GM18507 (cell line): ENCODE measurements at places on chromosomes 3 and 15.
A peak's percentile ranks its signal among the peaks of the same experiment; 100 is the strongest.

- DNase-seq: no peak
Measured at GRCh38 chr15:100336061-100336460, 5.7 kb downstream of the ADAMTS17 start.

GRCh38 chr15:84982301-84982920 lies 755 bp downstream of the PDE8A start:
- DNase-seq: no peak

DNA sequence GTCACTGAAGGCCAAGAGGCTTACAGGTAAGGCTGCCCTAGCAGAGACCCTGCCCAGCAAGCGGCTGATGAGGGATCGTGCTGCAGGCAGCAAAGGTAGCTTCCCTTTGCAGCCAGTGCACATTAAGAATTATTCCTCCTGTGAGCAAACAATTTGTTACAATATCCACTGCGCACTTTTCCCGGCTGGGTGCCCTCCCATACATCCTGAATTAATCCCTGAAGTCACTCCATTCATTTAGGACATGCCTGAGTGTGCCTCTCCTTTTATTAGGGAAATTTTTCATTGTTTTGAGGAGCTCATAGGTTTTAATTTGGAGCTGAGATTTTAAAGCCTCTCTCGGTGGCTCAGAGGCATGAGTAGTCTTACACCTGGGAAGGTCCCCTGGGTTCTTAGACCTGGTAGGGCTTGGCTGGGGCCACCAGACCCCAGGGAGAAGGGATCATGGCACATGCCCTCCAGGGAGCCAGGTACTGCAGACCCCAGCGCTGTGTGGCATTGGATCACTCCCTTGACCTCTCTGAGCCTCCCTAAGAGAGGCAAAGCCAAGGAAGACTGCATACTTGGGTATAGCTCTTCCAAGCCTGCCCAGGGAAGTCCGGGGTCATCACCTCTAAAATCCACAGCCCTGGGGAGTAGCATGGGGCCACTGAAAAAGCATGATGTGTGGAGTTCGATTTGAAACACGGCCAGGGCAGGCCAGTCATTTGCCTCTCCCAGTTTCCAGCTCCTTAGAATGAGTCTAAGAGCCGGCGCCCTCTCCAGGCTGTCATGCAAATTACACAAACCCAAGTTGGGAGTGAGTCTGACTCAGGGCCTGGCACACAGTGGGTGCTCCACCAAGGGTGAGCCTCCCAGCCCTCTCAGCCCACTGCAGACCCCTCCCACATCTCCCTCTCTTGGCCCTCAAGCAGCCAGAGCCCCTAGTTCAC lies 151.9 kb upstream of the LINGO1 start:
- DNase-seq: peak; percentile 18

- no peak for DNase-seq
Measured at GRCh38 chr15:78024883-78025282, 52.6 kb downstream of the TBC1D2B start.

DNA sequence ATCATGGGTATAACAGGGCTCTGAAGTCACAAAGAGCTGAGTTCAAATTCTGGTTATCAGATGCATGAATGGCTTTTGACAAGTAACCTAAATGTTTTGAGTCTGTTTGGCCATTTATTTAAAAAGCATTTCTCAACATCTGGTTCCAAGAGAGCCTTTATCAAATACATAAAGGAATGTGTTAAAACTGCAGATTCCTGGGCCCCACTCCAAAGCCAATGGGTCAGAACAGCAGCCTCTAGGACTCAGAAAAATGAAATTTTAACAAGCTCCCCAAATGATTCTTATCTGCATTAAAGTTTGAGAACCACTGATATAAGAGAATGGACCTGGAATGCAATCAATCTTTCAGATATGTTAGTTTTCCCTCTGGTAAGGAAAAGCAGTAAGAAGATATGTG lies 3.4 kb downstream of the B4GALT4 start:
- DNase-seq: no peak

DNA sequence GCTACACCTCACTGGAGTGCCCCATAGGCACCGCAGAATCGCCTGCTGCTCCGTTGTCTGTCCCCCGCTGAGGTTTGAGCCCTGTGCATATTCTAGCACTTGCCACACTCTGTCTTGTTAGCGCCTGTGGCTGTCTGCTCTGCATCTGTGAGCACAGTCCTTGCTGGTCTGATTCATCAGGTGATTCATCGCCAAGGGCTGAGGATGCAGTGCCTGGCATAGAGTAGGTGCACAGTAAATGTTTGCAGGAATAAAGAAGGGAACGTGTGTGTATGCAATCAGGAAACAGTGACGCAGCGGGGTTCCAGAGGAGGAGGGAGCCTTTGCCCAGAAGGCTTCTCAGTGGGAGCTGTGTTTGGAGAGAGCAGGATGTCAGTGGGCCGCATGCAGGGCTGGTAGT lies 124.0 kb upstream of the PLXNA1 start:
- DNase-seq: no peak

- no peak for DNase-seq
Measured at GRCh38 chr3:182782149-182782548, 11.2 kb upstream of the ATP11B start.

GRCh38 chr3:152155246-152156020 lies 113.3 kb upstream of the MBNL1 start:
- no peak for DNase-seq

DNA sequence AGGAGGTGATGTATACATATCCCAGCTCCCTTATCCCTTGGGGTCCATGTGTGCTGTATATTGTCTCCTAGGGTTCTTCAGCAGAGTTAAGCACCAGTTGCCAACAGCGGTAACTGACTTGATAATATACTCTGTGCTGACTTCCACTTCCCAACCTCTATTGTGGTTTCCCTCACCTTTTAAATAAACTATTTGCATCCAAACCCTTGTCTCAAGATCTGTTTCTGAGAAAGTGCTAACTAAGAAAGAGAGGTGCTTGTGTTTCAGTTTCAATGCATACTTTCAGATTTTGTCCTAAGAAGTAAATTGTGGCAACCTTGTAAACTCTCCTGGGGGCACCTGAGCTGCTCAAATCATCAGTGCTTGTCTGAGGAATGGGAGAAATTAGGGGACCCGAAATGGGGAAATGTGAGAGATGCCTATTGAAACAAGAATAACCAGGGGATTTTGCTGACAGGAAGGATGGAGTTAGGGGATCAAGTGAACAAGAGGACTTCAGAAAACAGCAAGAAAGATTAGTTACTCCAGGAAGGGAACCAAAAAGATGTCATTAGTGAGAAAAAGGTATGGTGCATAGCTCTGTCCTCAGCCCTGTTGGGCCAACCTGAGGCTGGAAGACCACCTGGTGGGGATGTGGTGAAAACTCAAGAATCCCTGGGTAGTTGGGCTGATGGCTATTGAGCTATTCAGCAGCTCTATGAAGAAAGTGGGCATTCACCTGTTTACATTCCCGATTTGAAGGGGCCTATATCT lies 50.9 kb upstream of the MRPL3 start:
- peak; percentile 7 for DNase-seq

- no peak for DNase-seq
Measured at GRCh38 chr15:25801586-25802284, 61.4 kb downstream of the ATP10A start.

- peak; percentile 5 for DNase-seq
Measured at GRCh38 chr3:151918253-151919029, 45.0 kb downstream of the SUCNR1 start.

DNA sequence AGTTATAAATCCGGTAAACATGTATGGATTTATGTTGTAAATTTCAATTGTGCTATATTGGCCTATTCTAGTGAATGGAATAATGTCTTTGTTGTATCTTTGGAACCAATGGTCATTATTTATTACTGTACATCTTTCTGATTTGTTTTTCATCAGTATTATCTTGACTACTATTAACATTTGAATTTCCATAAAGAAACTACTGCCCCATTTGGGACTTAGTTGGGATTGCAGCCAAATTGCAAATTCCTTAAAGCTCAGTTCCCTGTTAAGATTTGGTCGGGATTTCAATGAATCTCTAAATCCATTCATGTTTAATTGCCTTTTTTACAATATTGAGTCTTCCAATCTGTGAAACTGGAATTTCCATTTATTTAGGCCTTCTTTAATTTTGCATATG lies 822.4 kb upstream of the CADM2 start:
- no peak for DNase-seq

DNA sequence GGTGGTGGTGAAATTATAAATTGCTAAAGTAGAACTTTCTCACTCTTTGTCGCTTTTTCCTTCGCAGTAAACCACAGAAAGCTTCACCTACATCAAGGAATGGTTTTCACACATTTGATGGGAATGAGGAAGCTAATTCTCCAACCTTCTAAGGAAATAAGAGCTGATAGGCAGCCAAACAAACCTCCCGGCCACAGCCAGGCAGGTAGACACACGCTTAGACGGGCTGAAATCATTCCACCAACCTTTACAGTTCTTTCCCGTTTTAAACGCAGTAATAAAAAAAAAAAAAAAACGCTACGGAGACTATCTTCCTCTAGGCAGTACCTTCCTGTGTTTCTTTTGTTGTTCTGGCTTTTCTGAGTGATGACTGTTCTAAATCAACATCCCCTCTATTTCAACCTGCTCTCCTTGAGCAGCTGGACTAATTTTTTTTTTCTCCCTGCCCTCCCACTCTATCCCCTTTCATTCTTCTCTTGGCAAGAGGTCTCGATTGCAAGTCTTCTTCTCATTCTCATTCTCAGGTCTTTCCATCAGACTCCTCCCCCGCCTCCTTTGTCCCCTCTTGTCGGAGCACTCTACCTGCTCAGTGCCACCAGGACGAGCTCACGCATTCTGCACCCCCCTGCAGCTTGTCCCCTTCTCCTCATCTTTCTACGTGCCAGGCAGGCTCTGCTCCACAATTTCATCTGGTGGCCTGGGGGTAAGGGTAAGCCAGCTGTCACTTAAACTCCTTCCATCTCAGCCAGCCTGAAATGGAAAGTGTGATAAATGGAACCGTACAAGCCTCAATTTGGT lies 391.1 kb upstream of the MDFIC2 start:
- no peak for DNase-seq

- DNase-seq: no peak
Measured at GRCh38 chr15:89136818-89137772, 48.8 kb downstream of the ABHD2 start.

- no peak for DNase-seq
Measured at GRCh38 chr15:59347915-59348314, 24.8 kb downstream of the MYO1E start.

- DNase-seq: no peak
Measured at GRCh38 chr3:126057501-126057819, 26.5 kb downstream of the SLC41A3 start.

DNA sequence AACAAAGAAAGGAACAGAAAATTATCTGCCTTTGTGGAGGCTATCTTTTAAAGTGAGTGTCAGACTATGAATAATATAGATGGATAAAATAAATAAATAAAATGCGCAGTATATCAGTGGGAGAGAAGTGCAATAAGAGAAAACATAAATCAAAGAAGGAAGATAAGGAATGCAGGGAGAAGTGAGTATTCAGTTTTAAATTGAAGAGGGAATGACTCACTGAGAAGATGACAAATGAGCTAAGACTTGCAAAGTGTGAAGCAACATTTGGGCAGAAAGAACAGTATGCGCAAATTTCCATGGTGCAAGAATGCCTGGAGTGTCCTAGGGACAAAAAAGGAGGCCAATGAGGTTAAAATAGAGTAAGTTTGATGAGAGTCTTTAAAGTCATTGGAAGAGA lies 1300.1 kb upstream of the ALCAM start:
- DNase-seq: no peak

- no peak for DNase-seq
Measured at GRCh38 chr3:27719314-27720003, 2.7 kb downstream of the EOMES start.

DNA sequence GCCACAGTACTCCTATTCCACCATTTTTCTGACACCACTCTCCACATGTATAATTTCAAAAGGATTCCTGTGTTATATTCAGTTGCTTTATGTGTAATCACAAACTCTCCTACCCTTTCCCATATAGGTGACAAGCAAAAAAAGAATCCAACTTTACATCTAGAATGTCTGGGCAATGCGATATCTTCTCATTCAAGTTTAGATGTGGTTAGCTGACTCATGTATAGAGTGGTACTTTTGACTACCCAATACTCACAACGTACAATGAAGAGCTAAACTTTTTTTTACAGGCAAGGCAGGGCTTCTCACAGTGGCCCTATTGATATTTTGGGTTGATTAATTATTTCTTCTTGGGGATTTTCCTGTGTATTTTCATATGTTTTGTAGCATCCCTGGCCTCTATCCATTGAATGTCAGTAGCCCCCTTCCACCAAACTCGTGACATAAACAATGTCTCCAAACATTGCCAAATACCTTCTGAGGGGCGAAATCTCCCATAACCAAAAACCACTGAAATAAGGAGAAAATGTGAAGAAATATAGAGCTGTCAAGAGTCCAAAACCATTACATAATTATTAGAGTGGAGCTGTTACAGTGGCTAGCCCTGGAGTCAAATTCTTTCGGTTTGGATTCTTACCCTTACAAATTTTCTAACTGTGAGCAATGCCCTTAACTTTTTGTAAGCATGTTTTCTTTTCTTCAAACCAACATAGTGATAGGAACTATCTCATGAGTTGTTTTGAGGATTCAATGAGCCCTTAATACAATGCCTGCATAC lies 342.6 kb downstream of the NSUN3 start:
- DNase-seq: no peak

- no peak for DNase-seq
Measured at GRCh38 chr3:162743091-162743490, 1246.5 kb downstream of the OTOL1 start.

DNA sequence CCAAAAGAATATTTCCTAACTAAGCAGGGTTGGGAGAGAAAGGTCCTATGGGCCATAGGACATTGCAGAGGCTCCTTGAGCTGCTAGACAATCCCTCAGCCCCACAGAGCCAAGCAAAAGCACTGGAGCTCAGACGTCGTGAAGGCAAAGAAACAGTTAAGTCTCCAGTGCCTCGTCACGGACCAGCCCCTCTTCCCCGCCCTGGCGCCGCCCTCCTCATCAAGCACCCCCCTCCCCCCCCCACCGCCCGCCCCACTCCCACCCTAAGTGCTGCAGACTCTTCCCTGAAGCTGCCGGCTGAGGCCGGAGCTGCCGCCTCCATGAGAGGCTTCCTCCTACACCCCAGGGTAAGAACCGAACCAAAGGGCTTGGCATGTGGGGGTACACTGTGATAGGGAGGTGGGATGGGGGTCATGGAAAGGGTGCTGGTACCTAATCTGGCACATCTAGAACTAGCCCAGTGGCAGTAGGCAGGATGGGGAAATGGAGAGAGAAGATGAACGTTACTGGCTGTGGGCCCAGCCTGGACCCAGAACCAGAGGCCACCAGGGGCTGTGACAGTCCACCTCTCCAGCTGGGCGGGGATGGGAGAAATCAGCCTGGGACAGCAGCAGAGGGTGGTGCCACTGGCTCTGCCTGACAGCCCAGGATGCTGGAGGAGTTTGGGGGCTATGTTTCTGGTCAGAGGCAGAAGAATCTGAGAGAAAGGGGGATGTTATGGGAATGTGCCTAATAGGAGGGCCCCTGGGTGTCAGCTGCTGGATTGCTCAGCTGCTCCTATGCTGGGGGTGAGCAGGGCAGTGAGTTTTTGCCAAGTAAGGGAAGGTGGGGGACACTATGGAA lies at the start of gene MAP1A:
Gene MAP1A, plus strand, starts transcription at position 255 of the 843 bp plus-strand sequence. CDS start 3,866 bp downstream, outside the sequence.
- DNase-seq: no peak

DNA sequence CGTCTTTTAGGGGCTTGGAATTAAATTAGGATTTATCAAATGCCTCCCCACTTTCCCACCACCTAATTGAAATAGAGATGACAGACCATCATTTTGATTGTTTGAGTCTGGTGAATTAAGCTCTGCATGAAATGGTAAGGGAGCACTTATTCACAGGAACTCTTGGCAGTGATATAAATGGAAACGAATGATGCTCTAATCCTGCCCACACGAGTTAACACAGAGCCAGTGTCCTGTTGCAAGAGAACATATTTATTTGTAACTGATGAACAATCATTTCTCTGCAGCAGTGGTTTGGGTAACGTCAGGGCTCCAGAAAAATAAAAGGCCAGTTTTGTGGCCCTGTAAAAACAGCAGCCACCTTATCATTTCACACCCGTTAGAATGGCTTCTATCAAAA lies 163.3 kb downstream of the FEZF2 start:
- DNase-seq: no peak
